Natural killer cell treated with Interleukin-12 subunit alpha and Interleukin-12 subunit beta and Interleukin-15 and Interleukin-18, amount 100 ng/mL, for 72 hours (primary cell): ENCODE measurements at places on chromosomes 1 and 21.

GRCh38 chr21:36563341-36563926 lies 83.5 kb upstream of the CLDN14 start:
- H3K27me3 ChIP-seq: peaks cover 16% of the 10 kb centered on the region
- DNase-seq: no peak
- H3K27ac ChIP-seq: no peak overlapping the region

- H3K27ac ChIP-seq: peak overlapping the region; percentile 65
- H3K4me3 ChIP-seq: no peak overlapping the region
- peaks cover 68% of the 10 kb centered on the region for H3K4me1 ChIP-seq
- no peaks in the 10 kb centered on the region for H3K27me3 ChIP-seq
These were observed 117.4 kb downstream of the AKT3 start for GRCh38 chr1:243732637-243733036.

- H3K27me3 ChIP-seq: peaks cover 21% of the 10 kb centered on the region
- no peak overlapping the region for H3K4me3 ChIP-seq
- H3K4me1 ChIP-seq: peaks cover 6% of the 10 kb centered on the region
- H3K36me3 ChIP-seq: no peaks in the 10 kb centered on the region
- H3K27ac ChIP-seq: peak overlapping the region; percentile 11
These were observed 3.5 kb upstream of the KRTAP10-4 start for GRCh38 chr21:44569861-44570517.

DNA sequence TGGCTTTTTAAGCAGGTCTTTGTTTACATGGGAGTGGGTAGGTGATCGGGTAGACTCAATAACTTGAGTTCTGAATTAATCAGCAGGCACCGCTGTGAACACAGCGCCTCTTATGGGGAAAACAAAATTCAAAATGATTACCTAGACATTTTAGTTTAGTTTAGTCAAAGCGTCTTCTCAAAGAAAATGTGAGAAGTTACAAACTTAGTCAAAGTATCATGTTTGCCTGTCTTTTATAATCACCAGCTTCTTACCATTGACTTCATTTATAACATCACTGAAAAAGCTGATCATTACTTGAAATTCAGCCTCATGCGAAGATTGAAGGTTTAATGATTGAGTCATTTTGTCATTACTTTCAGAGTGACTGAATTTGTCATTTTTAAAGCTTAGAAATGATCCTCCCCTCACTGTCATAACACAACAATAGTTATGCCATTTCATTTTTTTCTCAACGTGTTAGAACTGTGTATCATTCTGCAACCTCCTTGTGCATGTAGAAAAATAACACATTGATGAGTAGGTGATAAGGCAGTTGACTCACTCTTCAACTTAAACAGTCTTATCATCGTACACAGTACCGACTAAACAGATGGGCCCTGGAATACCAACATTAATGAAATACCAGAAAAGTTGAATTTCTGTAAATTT lies 188.5 kb downstream of the NFIA start:
- peaks cover 52% of the 10 kb centered on the region for H3K4me1 ChIP-seq
- peak overlapping the region; percentile 59 for H3K4me3 ChIP-seq
- DNase-seq: no peak
- H3K27me3 ChIP-seq: no peaks in the 10 kb centered on the region
- peak overlapping the region; percentile 65 for H3K27ac ChIP-seq
